ENCODE measurements at places on chromosomes 13 and 19. TPM values are rescaled to one million over a fixed set of nuclear protein-coding genes. Genes with fewer than 3 reads are reported as not detected.

The SUGP1 gene
- total RNA-seq, result 22.6 TPM

The ARRDC5 gene
- total RNA-seq, result 0.83 TPM

DNA sequence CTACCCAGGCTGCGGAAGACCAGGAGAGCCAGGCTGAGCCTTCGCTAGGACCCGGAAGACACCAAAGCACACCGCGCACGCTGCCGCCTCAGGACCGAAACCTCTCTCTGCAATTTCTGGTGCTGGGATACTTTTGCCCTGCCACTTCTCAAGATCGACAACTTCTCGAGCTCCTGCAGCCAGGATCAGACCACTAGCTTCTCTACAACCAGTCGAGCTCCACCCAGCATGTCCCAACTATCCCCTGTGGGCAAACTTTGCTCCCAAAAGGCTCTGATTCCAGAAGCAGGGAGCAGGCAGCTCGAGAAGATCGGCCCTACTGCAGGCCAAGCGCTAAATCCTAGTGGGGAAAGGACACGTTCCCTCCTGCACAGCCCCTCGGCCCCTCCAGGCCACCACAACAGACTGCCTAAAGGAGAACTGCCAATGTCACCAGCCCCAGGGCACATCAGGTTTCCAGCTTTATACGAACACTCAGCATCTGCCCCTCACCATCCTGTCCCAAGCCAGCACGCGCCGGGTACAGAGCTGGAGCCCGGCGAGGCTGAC lies 979 bp downstream of the AKAP8 start:
- no peak for DNase-seq

The KANK3 gene
- 70.9 TPM for total RNA-seq

DNA sequence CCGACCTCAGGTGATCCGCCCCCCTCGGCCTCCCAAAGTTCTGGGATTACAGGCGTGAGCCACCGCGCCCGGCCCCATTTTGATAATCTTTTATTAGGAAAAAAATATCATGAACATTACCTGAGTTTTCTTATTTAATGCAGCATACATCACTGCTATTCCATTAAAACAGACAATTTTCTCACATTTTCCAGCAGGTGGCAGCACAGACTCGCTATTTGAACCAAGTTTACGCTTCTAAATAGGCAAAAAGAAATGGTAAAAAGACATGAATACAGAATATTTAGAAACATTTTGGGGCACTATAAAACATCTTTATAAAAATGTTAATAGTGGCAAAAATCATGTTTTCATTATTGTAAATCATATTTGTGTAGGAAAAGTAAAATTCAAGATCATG lies 903.1 kb downstream of the SLITRK6 start:
- DNase-seq, result no peak

GRCh38 chr19:48830965-48831364 lies 5.3 kb downstream of the HSD17B14 start:
- no peak for DNase-seq

DNA sequence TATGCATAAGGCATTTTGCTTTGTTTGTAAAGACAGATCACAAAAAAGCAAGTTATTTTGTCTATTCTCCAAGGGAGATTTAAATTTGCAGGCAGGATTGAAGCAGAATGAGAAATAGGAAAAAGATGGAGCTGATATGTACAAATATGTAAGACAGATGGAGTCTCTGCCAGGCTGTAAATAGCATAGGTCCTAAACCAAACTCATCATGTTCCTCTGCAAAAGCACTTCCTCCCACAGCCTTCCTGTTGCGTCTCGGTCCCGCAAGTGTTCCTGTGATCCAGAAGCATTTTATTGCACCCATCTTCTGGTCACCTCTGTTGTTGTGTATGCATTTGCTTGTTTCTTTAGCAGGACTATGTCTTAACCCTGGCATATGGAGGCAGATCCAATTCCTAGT lies 95.7 kb upstream of the CLDN10 start:
- DNase-seq, result no peak

GRCh38 chr13:79663435-79663834 lies 182.5 kb downstream of the NDFIP2 start:
- DNase-seq, result no peak

GRCh38 chr13:72850959-72851677 lies 69.2 kb downstream of the PIBF1 start:
- DNase-seq, result no peak

The CCDC70 gene
- total RNA-seq, result not detected

The CCNA1 gene
- 2.0 TPM for total RNA-seq

GRCh38 chr19:49441210-49441959 lies at the start of gene SLC17A7:
Gene SLC17A7, minus strand, starts transcription at chr19:49441527. Its CDS starts 148 bp downstream, at chr19:49441379.
- DNase-seq, result peak; percentile 89

The LDLR gene
- total RNA-seq, result 213 TPM

DNA sequence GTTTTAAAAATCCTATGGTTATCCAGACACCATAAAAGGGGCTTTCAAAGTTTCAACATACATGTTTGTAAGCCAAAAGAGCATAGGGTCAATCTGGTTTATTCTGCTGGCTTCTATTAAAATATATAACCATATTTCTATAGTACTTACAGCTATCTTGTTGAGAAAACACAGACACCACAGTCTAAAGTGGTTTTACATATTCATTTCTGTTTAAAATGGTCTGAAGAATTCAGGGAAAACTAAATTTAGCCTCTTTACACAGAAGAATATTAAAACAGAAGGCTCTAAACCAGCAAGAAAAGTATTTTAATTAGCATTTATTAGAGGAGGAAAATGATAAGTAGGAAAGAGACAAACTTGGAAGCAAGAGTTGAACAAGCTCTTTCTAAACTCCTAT lies 203.9 kb downstream of the LHFPL6 start:
- DNase-seq, result no peak

DNA sequence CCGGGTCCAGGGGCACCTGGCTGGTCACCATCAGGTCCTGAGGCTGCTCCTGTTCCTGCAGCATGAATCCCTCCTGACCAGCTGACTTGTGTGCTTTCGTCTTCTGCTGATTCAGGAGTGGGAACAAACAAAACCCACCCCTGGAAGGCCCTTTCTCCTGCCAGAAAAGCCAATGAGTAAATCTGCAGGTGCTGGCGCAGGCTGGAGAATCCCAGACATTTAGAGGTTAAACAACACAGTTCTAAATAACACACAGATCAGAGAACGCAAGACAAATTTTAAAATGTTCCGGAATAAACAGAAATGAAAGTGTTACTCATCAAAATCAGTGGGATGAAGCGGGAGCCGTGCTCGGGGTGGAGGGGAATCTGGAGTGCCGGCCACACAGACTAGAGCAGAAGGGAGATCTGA lies 60.6 kb upstream of the C13orf46 start:
- DNase-seq, result no peak

The ZGLP1 gene
- 2.1 TPM for total RNA-seq

The LGALS14 gene
- total RNA-seq, result not detected

The OR4F17 gene
- not detected for total RNA-seq

DNA sequence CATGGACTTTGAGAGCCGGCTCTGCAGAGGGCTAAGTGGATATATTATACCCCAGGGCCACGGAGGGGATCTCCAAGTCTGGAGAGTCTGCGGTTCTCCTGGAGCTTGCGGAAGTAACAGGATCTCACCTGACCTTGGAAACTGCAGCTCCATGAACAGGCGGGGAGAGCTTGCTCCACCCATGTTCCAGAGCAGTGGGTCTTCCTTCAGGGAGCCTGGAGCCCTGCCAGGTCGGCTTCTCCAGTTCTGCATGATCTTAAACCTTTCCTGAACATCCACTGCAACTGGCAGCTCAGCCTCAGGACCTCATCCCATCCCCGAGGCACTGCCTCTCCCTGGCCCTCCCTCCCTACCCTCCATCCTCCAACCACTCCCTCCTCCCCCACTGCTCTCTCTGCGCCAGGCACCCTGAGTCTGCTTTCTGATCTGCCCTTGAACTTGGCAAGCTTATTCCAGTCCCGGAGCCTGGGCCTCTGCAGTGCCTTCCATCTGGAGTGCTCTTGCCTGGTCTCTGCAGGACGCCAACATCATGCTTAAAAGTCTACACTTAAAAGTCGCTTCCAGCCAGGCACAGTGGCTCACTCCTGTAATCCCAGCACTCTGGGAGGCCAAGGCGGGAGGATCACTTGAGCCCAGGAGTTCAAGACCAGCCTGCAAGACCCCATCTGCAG lies 13.2 kb downstream of the ATCAY start:
- no peak for DNase-seq

GRCh38 chr19:4473011-4473762 lies 1.1 kb downstream of the HDGFL2 start:
- DNase-seq, result peak; percentile 66

The COMMD6 gene
- total RNA-seq, result 54.4 TPM

The TSHZ3 gene
- total RNA-seq, result 8.7 TPM

GRCh38 chr13:60933638-60934037 lies 482.0 kb downstream of the PCDH20 start:
- DNase-seq, result no peak

DNA sequence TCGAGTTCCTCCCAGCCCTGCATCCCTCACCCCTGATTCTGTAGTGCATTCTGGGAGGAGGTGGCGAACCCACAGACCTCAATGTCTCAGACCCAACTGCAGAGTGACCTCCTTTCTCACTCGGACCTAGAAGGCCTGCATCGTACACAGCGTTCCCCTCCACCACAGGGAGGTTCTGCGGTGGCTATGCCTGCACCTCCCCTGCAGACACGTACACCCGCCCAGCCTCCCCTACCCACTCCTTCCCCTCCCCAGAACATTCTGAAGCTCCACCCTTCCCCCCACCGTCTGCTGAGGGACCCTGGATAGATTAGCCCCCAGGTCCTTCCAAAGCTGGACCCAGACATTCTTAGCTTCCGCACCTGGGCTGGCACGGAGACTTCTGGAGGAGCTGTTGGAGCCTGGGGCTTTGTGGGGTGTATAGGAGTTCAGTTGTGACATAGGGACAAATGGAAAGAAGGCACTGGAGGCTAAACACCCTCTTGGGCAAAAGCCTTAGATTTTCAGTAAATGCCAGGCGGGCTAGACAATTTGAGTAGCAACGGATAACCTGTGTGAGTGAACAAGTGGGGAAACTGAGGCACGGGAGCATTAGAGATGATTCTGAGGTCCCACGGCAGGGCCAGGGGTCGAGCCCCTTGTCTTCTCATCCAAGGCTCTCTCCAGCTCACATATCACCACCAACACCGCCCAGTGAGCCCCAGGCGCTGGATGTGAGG lies 420 bp upstream of the FSD1 start:
- DNase-seq, result no peak

- no peak for DNase-seq
Measured at GRCh38 chr13:63457186-63457585, 2041.5 kb upstream of the PCDH20 start.

The TUBGCP3 gene
- total RNA-seq, result 32.8 TPM

DNA sequence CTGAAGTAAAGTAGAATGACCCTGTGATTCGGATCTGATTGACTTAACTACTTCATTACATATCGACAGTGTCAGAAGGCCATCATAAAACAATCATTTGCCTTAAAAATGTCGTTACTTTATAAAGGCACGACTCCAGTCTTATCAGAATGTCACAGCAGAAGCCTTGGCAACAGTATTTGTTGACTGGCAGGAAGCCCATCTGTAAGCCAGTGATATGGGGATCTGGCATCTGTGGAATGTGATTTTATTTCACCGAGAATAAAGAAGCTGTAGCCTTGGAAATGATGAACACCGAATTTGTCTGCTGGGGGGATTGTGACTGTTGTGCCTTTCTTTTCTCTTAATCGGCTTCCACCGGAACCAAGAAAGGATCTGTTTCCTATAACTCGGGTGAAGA lies 362.5 kb downstream of the TDRD3 start:
- DNase-seq, result peak; percentile 22

The PROZ gene
- total RNA-seq, result not detected

The SMIM24 gene
- total RNA-seq, result not detected

The SULT2A1 gene
- not detected for total RNA-seq

- no peak for DNase-seq
Measured at GRCh38 chr19:45682117-45682516, 9.6 kb downstream of the SNRPD2 start.

The DCT gene
- total RNA-seq, result not detected

DNA sequence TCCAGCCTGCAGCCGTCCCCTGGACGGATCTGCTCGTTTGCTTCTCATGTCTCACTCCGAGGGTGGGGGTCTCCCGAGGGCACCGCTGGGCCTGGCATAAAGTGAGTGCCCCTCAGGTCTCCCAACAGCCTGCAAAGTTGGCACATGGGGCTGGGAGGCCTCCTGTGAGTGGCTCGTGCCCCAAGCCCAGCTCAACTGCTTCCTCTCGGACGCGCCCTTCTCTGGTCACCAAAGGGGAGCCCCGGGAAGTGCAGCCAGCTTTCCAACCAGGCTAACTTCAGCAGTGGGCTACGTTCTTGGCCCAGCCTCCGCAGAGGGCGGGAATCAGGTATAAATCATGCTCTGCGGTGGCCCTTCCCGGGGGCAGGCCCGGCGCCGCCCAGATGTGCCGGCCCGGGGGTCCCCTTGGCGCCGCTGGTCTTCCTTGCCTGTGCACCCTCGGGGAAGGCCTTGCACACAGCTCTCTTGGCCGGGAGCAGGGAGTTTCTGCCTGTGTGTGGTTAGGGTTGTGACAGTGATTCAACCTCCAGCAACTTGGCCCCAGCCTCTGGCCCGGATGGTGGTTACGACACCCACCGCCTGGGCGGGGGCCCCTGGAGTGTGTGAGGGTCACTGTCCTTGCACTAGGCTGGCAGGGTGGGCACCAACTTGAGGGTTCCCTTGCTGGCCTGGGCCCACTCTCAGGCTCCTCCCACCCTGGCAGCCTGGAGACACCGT lies 20.7 kb downstream of the CEBPG start:
- DNase-seq, result peak; percentile 86

DNA sequence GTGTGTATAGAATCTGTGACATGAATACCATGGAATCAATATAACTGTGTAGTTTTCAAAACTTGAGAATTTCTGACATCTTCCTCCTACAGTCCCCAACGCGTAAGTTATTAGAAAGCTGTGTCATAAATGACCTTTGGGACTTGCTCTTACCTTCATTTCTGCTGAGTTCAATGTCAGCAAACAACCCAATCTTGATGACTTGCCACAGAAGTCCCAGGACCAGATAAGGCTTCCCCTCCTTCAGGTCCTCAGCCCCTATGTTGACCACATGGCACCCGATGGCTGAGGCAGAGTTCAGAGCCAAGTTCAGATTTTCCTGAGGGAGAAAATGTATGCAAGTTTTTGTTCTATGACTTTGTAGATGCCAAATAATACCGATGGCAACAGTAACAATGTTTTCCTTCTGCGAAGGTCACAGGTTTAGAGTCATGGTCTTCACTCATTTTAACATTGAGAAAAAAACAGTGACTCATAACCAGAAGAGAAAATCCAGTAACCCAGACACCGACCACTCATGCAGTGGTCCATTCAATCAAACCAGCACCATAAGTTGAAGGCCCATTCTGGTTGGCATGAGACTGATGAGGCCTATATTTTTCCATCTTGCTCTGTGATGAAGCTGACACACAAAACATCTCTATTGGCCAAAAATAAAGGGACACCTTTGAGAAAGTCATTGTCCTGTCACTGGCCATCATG lies 29.2 kb downstream of the LCP1 start:
- no peak for DNase-seq

GRCh38 chr19:33805313-33805712 lies 8.6 kb downstream of the KCTD15 start:
- DNase-seq, result no peak

DNA sequence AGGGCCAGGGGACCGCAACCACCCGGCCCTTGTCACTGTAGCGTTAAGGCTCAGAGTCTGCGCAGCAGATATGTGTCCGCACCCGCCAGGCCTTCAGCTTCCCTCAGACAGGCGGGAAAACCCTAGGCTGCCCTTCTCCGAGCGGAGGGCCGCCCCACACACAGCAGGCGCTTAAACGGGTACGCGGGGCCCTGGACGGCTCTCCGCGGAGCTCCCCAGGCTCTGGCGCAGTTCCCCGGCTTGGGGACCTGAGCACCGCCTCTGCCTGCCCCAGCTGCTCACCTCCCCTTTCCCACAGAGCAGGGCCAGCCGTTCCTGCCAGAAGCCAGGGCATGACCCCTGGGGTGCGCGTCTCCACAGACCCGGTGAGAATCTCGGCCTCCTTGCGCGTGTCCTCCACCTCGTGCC lies 593 bp downstream of the ZNF135 start:
- peak; percentile 66 for DNase-seq

The RNF113B gene
- total RNA-seq, result not detected

The LMTK3 gene
- total RNA-seq, result 7.4 TPM
